ENCODE measurements at places on chromosomes 3 and 15.

- no peak for DNase-seq
These were observed 593.4 kb upstream of the TGFBR2 start for GRCh38 chr3:30012941-30013543.

DNA sequence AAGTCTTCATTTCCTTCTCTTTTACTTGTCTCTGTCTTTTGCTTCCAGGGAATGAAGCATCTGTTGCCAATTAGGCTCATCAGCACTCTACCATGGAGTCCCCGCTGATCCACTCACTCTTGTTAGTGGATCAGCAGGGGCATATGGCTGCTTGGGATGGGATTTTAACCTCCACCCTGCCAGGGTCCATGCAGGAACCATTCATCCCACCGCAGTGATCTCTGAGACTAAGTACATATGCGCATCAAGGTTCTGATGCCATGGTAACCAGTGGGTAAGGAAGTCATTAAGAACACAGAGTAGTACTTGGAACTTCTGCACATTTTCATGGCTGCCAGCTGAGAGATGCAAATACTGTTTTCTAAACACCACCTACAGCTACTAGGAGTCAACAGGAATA, 374.0 kb upstream of the ALCAM start:
- no peak for DNase-seq

- DNase-seq: no peak
These were observed 53.4 kb upstream of the C15orf39 start for GRCh38 chr15:75148280-75148679.

- DNase-seq: no peak
These were observed 228.8 kb downstream of the DIPK2A start for GRCh38 chr3:144200466-144200865.

GRCh38 chr3:185308126-185308754, 54.4 kb upstream of the EHHADH start:
- DNase-seq: no peak

- DNase-seq: no peak
These were observed 121.3 kb downstream of the THRB start for GRCh38 chr3:24373198-24373959.

GRCh38 chr15:78922527-78922926, 22.3 kb downstream of the CTSH start:
- no peak for DNase-seq

All from coronary artery (tissue), 2 donors.